D341Med (cell line): ENCODE measurements at places on chromosomes 12 and 14.

- DNase-seq: no peak
These were observed 269.2 kb upstream of the PRKD1 start for GRCh38 chr14:30196861-30197260.

- DNase-seq: no peak
These were observed 51.6 kb upstream of the PIWIL1 start for GRCh38 chr12:130286041-130286440.

DNA sequence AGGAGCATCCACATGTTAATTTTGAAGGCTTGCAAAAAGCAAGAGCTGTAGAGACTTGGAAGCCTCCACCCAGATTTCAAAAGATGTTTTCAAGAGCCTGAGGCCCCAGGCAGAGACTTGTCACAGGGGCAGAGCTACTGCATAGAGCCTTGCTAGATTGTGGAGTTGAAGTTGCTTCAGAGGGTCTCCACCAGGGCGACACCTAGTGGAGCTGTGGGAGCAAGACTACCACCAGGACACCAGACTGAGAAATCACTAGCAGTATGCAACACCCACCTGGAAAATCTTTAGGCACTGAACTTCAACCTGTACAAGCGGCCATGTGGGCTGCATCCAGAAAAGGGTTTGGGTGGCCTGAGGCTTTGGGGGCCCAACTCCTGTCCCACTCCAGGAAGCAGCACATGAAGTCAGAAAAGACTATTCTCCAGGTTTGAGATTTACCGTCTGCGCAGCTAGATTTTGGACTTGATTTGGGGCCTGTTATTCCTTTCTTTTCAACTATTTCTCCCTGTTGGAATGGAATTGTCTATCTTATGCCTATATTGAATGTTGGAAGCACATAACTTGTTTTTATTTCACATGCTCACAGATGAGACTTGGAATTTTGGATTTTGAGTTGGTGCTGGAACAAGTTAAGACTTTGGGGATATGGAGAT, 508.6 kb downstream of the FLRT2 start:
- DNase-seq: peak; percentile 67

GRCh38 chr12:50706606-50707005, 57.3 kb upstream of the ATF1 start:
- no peak for DNase-seq

- no peak for DNase-seq
These were observed 2.4 kb downstream of the RACGAP1 start for GRCh38 chr12:50022903-50023302.

DNA sequence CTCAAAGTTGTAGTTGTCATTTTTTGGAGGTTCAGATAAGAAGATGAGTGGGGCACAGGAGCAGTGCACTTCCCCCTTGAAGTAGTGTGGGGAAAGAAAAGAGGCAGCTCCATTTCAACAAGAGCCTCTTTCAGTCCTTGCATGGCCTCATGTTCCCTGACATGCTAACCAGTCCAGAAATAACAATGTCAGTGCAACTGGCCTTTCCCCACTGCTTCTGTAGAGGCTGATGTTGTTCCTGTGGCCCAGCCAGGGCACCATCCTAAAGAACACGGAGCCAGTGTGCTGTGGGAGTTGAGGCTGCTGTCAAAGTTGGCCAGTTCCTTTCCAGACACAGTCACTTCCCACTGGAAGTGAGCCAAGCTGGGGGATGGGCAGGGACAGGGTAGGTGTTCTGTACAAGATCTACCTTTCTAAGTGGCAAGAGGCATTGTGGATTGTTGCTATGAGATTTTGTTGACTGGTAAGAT, 77.7 kb upstream of the SLC38A2 start:
- DNase-seq: no peak

- DNase-seq: peak; percentile 67
These were observed 239.1 kb downstream of the SSPN start for GRCh38 chr12:26434299-26435068.

GRCh38 chr12:111443586-111443985, 37.9 kb downstream of the SH2B3 start:
- DNase-seq: no peak

DNA sequence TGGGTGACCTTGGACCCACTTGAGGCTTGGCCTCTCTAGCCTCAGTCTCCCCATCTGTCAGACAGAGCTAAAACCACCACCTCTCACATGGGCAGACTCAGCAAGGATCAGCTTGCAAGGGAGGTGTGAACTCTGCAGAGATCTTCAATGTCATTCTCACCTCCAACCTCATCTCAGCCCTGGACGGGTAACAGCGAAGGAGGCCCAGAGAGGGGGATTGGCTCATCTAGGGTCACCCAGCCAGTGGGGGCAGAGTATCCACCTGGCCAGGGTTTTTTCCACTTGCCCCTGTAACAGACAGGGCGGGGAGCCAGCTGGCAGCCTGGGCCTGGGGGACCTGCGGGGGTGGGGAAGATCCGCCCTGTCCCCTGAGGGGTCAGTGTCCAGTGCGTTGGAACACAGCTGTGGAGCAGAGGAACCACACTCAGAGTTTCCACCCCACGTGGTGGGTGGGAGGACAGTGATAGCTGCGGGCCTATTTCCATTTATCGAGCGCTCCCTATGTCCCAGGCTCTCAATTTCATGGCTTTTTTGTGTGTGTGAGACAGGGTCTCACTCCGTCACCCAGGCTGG, 27.4 kb downstream of the DTX1 start:
- DNase-seq: no peak

GRCh38 chr12:6376079-6376869, 911 bp upstream of the SCNN1A start:
- DNase-seq: no peak

DNA sequence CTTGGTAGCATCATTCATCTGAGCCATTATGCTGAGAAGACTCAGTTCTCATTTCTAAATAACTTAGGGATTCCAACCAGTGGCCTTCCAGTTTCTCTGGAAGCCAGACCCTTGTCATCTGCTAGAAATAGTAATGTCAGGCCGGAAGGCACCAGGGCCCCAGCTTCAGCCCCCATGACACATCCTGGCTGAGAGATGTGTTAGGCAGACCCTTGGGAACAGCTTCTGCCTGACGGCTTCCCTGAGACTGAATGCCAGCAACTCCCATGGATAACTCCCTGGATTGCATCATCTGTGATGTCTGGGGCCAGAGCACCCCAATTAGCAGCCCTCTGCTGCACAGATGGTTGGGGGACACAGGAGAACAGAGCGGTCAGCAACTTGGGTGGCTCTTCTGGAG, 583.5 kb upstream of the TBX3 start:
- DNase-seq: no peak

GRCh38 chr12:81128930-81129554, 51.2 kb downstream of the ACSS3 start:
- peak; percentile 53 for DNase-seq

- DNase-seq: no peak
These were observed 77.7 kb downstream of the ARF6 start for GRCh38 chr14:49970474-49971147.

DNA sequence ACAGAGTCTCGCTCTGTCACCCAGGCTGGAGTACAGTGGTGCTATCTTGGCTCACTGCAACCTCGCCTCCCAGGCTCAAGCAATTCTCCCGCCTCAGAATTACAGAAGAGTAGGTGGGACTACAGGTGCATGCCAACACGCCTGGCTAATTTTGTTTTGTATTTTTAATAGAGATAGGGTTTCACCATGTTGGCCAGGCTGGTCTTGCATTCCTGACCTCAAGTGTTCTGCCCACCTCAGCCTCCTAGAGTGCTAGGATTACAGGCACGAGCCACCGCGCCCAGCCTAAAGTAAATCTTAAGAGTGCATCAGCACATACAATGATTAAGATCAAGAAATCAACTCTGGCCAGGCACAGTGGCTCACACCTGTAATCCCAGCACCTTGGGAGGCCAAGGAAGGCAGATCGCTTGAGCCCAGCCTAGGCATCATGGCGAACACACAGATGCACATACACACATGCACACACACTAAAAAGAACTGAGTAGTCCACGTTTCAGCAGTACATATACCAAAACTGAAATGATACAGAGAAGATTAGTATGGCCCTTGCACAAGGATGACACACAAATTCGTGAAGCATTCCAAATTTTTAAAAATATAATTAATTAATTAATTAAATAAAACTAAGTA, 65.0 kb downstream of the HECTD1 start:
- no peak for DNase-seq

DNA sequence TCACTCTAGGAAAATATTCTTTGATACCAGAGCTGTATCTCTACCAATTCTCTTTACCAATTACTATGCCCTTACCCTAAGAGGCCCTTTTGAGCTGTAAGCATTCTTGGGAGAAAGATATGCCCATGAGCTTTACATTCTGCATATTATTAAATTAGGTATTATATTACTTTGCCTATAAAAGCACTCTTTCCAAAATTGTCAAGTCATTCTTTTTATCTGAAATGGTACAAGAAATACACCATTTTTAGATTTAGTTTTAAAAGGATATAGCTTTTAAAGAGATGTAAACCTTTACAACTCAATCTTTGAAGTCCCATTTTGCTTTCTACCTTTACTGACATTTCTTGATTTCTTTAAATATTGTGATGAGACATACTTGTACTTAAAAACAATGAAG, 343.5 kb downstream of the C12orf50 start:
- DNase-seq: no peak

GRCh38 chr14:53103636-53104340, 49.3 kb downstream of the DDHD1 start:
- no peak for DNase-seq

DNA sequence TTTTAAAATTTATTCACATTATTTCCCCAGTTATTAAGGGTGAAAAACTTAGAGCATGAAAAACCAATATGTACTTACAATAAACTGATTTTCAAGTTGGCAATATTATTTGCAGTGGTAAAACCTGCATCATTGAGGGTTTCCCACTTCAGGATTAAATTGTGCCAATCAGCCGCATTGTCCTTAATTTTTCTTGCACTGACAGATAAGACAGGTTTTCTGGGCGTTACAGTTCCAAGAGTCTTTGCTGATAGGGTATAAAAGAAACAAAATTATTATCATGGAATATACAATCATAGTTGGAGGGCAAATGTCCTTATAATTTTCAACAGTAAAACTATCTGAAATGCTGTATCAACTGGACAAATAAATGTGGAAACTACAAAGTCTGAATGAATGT, 3.3 kb downstream of the CINP start:
- no peak for DNase-seq

GRCh38 chr12:9867531-9867930, 1.6 kb downstream of the CLEC2B start:
- no peak for DNase-seq

GRCh38 chr14:23045419-23046357, 3.7 kb downstream of the PSMB11 start:
- DNase-seq: no peak

- DNase-seq: no peak
These were observed 86.1 kb downstream of the MYF5 start for GRCh38 chr12:80802652-80803400.

- DNase-seq: no peak
These were observed 128.0 kb upstream of the RASSF8 start for GRCh38 chr12:25830456-25830855.

DNA sequence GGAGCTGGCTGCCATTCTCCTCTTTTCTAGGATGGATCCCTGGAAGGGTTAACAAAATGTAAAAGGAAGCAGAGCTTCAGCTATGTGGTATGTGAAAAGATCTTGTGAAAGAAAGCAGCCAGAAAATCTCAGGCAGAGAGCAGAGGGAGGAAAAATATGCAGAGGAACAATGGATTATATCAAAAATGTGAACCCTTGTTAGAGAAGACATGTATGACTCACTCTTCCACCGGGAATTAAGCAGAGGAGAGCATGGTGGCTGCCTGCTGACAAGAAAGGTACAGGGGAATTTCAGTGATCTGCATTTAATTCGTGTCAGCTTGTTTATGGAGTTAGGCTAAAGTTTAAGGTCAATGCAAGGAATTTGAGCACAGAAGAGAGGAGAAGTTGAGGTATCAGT, 46.3 kb downstream of the KCNA1 start:
- no peak for DNase-seq

- DNase-seq: no peak
These were observed 451.8 kb downstream of the ATP23 start for GRCh38 chr12:58393152-58393551.

- DNase-seq: no peak
These were observed 52.6 kb downstream of the SYNE2 start for GRCh38 chr14:63905370-63905769.

- no peak for DNase-seq
These were observed 439.3 kb upstream of the PRICKLE1 start for GRCh38 chr12:43028826-43029225.

GRCh38 chr12:49983892-49984291, 11.1 kb downstream of the AQP6 start:
- DNase-seq: peak; percentile 82

DNA sequence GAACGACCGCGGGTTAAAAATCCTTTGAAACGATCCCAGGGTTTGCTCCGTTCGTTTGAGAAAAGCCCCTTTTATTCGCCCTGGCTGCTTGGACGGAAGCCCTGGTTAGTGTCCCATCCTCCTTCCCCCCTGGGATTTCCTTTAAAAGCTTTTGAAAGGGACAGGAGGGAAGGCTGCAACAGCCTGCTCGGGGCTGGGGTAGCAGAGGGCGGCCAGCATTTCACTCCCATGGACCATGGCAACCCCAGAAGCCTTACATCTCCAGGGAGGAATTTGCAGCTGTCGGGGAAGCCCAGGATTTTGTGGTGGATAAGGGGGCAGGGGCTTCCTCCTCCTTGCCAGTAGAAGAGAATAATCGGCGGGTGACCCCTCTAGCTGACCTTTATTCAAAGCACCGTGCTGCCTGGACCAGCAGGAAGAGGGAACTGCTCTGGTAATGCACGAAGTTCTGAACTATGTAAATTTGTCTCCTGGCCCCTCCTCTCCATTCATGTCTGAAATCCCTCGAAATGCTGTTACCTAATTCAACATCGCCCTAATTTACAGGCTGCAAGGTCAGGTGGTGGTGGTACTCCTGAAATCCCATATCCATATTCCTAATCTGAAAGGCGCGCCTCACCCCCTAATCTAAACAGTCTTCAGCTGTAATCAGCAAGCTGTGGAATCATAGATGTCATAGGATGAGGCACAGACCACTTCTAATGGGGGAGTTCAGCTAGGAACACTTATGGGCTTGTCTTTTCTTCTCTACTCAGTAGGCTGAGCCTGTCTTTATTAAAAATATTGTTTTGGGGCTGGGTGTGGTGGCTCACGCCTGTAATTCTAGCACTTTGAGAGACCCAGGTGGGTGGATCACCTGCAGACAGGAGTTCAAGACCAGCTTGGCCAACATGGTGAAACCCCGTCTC, 1.0 kb upstream of the CLIP1 start:
- peak; percentile 55 for DNase-seq

GRCh38 chr14:99422228-99423010, 58.2 kb downstream of the SETD3 start:
- no peak for DNase-seq

DNA sequence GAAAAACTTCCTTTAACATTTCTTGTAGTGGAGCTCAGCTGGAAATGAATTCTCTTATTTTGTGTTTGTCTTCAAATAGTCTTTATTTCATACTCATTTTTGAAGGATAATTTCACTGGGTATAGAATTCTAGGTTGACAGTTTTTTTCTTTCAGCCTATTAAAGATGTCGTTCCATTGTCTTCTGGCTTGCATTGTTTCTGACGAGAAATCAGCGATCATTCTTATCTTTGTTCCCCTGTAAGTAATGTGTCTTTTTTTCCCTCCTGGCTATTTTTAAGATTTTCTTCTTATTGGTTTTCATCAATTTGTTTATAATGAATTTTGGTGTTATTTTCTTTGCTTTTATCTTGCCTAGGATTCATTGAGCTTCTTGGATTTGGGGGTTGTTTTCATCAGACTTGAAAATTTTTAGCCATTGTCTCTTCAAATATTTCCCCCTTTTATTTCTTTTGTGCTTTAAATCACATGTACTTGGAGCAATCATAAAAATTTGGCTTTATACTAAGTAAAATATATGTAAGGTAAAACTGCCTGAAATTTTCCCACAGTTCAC, 89.4 kb downstream of the UNC79 start:
- no peak for DNase-seq

- no peak for DNase-seq
These were observed 122.2 kb upstream of the RTL1 start for GRCh38 chr14:101025696-101026095.
